ENCODE measurements at places on chromosomes 1 and 21. TPM values are rescaled to one million over a fixed set of nuclear protein-coding genes. Genes with fewer than 3 reads are reported as not detected.

The CDA gene
- 4.0 TPM for total RNA-seq

GRCh38 chr1:199015799-199016198 lies 377.0 kb downstream of the PTPRC start:
- DNase-seq = no peak

- no peak for DNase-seq
These were observed 23.2 kb downstream of the OR13G1 start for GRCh38 chr1:247656221-247656875.

GRCh38 chr1:221715321-221716169 lies 26.3 kb downstream of the DUSP10 start:
- DNase-seq = no peak

The RNU1-3 gene
- total RNA-seq = 6,195 TPM

GRCh38 chr1:206737729-206738201 lies 32.8 kb upstream of the IL19 start:
- DNase-seq = no peak

GRCh38 chr1:57214951-57215575 lies 208.8 kb downstream of the DAB1 start:
- no peak for DNase-seq

The ENSA gene
- total RNA-seq = 141 TPM

GRCh38 chr1:60894130-60894529 lies 188.2 kb upstream of the NFIA start:
- no peak for DNase-seq

DNA sequence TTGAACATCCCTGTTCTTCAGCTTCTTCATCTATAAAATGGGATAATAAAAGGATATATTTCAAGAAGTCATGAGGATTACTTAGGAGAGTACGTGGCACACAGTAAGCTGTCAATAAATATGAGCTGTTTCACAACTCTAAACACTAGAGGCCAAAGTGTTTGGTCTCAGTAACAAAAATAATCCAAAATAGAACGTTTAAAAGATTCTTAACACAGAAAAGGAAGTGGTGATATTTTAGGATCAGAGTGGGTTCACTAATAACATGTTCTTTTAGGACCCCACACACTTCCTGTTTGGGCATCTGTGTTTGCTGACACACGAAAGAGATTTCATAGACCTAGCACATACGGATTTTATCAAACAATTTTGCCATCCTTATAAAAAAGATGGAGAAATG lies 32.9 kb downstream of the TNFSF18 start:
- no peak for DNase-seq

The MCOLN2 gene
- total RNA-seq = 0.13 TPM

The ZNF644 gene
- total RNA-seq = 42.6 TPM

DNA sequence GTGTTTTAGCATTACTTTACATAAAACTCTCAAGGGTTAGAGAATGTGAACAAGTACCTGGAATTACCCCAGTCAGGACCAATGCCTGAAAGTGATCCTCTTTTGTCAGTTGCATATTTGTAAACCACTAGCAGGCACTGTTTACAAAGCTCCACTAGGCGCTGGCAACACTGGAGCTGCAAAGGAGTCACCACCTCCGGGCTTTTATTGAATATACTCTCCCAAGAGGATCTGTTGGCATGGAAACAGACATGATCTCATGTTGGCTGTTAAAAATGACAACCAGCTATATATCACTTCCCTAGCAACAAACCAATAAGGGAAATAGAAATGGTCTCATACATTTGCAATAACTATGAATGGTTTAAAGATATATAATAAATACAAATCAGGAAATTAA lies 116.0 kb downstream of the TTLL7 start:
- DNase-seq = no peak

The UBXN10 gene
- total RNA-seq = 0.30 TPM

DNA sequence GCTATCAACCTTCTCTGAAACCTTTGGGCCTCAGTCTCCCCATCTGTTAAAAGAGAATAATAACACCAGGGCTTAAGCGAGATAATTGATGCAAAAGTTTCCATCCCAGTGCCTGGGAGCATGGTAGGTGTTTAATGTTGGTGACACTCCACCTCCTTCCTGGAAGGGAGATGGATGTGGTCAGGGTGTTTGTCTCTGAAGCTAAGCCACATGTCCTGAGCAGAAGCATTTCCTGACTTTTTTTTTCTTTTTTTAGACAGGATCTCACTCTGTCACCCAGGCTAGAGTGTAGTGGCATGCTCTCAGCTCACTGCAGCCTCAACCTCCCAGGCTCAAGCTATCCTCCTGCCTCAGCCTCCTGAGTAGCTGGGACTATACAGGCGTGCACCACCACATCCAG lies 72.6 kb upstream of the HMGB4 start:
- DNase-seq = no peak

The ZNF593OS gene
- not detected for total RNA-seq

The LRRC40 gene
- total RNA-seq = 10.6 TPM
